ENCODE measurements at places on chromosomes 1 and 21.
A peak's percentile ranks its signal among the peaks of the same experiment; 100 is the strongest.

DNA sequence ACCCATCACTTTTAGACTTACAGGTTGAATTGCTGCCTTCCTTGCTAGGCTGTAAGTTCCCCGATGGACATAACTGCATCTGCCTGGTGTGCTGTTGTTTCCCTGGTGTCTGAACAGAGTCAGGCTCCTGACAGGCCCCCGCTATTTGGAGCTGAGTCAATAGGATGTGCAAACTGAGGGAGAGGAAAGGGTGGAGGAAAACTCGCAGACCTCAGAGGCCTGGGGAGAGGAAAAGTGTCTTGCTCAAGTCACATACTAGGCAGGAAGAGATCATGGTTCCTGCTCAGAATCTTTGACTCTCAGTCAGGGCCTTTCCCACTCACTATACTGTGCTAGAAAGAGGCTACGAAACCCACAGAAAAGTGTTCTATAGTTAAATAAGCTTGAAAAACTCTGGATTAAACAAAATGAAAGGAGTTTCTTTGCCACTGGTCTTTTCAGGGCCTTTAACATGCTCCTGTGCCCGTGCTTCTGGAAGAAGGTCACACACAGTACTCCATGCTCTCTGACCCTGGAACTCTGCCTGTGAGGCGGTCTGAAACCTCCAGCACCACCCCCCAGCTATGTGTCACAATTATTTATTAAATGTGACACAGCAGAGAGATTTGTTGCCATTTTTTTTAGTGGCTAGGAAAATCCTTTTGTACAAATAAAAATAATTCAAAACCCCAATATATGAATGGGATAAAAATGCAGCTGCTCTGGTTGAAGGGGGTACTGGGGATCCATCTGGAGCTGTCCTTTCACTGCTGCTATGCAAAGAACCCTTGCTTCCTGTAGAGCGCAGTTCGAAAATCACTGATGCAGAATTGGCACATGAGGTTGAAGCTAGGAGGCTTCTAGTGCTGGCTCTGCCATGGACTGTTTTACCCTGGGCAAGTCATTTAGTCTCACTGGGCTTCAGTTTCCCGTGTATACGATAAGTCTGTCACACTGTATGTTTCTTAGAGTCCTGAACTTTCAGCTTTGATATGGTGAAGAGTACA lies 20.1 kb upstream of the CDCP2 start:
- DNase-seq, result no peak

- DNase-seq, result no peak
Measured at GRCh38 chr21:33241846-33242245, 12.1 kb downstream of the IFNAR2 start.

DNA sequence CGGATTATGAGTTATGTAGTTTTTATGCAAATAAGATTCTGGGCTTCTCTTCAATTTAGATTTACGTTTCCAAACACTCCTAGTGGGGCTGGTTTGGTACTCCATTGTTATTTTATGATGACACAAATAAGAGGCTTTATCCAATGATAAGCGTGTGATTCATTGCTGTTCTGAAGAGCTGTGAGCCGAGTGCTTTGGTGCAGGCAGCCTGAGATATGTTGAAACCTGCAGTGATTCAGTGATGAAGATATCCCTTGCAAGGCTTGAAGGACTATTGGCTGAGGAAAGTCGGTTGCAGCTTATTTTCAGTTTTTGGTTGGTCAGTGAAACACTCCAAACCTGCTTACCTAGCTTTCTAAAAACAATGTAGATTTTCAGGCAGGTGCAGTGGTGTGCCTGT lies 112.2 kb downstream of the RYR2 start:
- DNase-seq, result no peak

DNA sequence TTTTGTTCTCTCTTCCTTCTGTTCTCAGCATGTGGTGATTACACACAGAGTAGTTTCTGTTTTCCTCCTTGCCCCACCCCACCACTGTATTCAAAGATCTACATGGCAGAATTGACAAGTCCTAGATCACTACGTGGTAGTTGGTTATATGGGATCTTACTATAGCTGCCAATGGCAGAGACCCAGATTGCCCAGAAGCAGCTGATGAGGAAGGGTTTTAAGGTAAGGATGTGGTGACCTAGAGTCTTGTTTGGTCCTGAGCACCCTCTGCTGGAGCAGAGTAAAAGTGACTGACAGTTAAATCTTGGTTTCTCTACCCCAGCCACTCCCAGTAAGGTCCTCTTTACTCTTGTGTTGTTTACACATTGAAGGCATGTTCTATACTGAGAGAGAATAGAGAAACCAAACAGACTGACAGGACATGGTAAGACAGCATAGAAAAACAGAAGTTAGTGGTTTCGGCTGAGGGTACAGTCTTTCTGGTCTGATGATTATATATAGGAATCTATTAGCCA lies 22.8 kb upstream of the STRIP1 start:
- DNase-seq, result no peak

DNA sequence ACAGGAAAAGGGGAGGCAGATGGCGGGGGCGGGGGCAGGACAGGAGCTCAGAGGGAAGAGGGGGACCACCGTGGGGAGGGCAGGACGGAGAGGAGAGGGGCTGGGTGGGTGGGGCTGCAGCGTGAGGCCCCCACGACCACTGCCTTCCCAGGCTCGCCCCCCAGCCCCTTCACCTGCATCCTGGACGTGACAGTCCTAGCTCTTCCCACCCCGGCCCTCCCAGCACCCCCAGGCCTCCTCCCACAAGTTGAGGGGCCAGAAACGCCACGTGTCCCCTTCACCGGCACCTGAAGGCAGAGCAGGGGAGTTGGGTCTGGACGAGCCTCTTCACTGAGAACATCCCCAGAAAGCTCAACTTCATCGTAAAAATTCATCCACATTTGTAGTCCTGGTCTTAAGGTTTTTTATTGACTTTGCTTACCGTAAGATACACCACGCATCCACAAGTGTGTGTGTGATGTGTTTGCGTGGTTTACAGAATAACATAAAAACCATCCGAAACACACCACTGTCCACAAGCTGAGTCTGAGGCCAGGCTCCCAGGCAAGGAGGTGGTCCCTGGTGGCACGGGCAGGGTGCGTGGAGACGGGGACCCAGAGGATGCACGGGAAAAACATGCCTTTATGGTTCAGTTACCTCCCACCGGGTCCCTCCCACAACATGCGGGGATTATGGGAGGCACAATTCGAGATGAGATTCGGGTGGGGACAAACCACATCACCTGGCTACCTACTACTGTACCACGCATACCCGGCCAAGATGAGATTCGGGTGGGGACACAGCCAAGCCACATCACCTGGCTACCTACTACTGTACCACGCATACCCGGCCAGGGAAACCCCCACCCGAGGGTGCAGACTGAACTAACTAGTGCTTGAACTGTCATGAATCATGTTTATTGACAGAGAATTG lies 13.9 kb upstream of the COL18A1 start:
- DNase-seq, result no peak

- no peak for DNase-seq
Measured at GRCh38 chr1:203591626-203592025, 35.0 kb upstream of the ATP2B4 start.

DNA sequence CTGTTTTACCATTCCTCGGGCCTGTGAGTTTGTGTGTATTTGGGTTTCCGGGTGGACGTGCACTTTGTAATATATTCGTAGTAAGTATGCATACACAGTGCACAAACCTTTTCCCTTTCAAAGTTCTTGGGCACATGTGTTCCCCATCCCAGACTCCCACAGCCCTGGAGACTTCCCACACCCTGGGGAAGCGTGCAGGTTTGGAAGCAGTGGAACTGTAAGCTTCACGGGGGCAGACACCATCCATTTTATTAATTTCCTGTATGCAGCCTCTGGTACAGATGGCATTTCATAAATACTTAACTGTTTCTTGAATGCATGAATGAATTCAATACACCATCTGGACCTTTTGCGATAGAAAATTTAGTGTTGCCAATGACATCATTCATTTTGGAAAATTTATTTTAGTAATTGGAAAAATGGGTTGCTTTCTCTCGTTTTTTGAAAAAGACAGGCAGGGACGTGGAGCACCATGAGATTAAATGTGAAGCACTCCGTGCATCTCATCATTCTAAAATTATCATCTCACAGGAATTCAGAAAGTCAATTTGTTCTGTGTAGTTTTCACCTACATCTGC lies 10.8 kb downstream of the ETS2 start:
- DNase-seq, result no peak

- no peak for DNase-seq
Measured at GRCh38 chr1:172184506-172185191, 235.8 kb upstream of the C1orf105 start.

DNA sequence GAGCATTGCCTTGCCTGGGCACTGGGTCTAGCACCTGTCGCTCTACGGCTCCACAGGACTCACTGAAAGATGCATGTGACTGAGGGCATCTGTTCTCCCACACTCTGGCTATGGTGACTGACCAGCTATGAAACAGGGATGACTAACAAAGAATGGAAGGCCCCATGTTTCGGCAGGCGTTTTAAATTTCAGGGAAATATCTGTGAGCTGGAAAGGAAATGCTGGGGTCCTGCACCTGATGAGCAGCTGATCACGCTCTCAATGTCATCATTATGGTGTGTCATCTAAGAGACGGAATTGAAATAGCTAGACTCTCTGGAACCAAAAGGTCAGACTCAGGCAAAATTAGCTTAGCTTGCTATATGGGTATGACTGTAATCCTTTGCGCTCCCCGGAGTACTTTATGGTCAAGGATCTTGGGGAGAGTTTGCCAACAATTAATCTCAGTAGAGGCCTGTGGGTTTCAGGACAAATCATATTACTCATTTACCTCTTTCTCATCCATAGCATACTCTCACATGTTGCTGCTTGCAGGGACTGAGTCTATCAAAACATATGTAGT lies 24.5 kb upstream of the PALMD start:
- peak; percentile 12 for DNase-seq

GRCh38 chr1:175725684-175726083 lies 17.7 kb downstream of the TNR start:
- no peak for DNase-seq

DNA sequence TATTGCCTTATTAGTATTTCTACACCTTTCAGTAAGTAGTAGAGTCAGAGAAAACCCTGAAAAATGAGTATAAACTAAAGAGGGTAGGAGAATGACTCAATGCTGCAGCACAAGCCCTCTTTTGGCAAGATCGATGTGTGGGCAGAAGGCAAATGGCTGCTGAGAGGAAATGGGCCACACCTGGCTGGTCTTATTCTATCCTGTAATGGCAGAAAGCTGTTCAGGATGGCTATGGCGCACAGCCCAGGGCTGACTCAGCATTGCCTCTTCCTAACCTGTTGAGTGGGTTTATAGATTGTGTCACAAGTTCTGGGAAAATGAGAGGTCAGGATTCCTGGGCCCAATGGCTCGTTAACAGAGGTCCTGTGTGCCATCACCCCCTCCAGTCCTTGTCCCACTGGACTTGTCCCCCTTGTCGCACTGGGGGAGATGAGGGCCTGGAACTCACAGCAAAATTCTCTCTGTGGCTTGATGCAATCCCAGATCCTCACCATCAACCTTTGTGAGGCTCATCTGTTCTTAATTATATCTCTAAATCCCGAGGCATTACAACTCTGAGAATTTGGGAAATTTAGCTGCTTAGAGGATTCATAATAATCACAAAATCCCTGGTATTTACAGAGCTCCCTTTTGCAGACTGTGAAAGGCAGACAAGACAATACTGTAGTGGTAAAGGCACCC lies 13.2 kb downstream of the HMGB4 start:
- DNase-seq, result no peak

GRCh38 chr1:162847839-162848453 lies 13.0 kb downstream of the CCDC190 start:
- DNase-seq, result peak; percentile 92
